ENCODE measurements at places on chromosomes 13 and 19.
A peak's percentile ranks its signal among the peaks of the same experiment; 100 is the strongest.

DNA sequence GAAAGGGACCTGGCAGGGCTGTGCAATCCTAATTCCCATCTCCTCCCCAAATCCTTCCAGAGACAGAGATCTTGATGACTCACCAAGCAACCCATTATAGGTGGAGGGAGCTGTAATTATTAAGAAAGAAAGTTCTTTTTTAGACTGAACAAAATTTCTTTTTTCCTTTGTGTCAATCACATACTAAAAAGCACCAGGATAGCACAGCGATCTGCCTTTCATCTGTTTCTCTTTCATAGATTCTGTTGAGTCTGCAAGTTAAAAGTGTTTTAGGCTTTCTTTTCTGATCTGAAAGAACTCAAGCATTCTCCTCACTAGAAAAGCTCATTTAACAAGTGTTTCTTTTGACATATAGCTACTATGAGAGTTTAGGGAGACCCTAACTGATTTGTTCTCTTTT is 222.8 kb downstream of the DCT start:
- DNase-seq: no peak

DNA sequence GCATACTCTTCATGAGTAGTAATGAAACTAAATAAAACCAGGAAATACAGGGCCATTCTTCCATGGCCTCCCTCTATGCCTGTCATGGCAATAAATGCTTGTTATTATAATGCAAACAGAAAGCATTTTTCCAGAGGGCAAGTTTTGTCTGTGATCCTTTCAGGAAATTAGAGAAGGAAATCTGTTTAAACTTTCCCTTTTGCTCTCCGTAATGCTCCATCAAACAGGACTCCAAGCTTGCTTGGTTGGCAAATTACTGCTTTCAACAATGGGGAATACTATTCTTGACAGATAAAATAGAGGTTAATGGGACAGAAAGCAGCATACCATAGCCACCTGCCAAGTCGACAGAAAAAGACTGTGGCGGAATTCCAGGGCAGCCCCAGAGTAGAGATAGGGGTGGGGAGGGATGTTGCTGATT is 252.5 kb downstream of the LHFPL6 start:
- no peak for DNase-seq

DNA sequence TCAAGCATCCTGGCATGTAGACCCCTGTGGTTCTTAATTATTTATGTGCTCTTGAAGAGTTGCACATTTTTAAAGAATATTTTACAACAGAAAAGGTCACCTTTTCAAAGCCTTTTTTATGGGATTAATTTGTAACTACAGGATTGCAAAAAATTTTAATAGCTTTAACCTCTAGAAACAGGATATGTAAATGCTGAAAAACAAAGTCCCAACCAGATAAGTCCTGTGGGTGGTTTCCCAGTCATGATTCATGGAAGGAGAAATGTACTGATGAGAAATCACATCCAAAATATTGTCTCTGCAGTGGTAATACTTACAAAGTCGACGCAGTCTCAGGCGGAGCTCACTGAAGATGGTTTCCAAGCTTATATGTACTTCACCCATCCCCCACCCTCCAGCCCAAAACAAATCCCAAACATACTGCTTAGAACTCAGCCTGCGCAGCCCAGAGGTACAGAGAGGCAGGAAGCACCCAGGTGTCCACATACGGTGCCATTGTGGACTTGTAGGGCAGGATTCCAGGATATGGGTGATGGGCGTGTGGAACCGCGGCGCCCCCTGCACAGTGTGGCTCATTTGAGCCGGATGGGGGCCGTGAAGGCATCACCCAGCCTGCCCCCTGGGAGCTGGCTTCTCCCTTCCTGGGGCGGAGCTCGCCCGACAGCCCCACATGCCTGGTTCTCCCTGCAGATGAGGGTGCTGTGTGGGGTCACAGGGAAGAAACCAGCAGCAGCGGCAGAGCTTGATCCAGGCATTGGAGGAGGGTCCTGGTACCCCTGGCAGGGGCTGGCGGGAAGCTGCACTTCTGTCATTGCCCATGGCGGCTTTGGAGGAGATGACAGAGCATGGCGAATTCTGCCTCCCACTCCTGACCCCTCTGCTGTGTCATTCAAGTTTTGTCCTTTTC is 101.2 kb downstream of the ATP11A start:
- peak; percentile 61 for DNase-seq

GRCh38 chr19:29525901-29526729 is at the start of gene VSTM2B:
Gene VSTM2B (plus strand): TSS chr19:29525994. CDS start chr19:29526584, 590 bp downstream.
- DNase-seq: no peak

- DNase-seq: no peak
These were observed 61.3 kb upstream of the MEDAG start for GRCh38 chr13:30844548-30845296.

DNA sequence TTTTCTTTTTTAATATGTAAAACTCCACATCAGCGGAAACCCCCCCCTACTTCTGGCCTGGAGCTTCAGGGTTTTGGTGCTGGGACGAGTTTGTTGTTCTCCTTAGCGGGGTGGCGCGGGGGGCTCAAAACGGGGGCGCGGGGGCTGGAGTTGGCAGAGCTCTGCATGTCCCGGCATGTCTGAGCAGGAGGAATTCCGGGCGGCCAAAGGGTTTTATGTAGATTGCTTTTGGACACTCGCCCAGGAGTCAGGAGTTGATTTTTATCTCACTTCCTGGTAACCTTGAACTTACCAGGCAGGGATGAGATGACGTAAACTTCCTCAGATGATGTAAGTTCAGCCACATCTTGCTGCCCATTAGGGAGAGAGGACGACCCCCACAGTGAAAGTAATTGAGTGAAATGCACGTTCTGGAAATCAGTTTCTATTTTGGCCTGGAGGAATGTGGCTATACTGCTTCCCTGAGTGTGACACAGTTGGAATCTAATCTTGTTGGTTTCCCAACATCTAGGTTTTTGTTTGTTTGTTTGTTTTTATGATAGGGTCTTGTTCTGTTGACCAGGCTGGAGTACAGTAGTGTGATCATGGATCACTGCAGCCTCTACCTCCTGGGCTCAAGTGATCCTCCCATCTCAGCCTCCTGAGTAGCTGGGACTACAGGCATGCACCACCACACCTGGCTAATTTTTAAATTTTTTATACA is 21.0 kb upstream of the GDF15 start:
- peak; percentile 100 for DNase-seq

- DNase-seq: no peak
These were observed 2545.3 kb downstream of the PCDH9 start for GRCh38 chr13:64684685-64685431.

DNA sequence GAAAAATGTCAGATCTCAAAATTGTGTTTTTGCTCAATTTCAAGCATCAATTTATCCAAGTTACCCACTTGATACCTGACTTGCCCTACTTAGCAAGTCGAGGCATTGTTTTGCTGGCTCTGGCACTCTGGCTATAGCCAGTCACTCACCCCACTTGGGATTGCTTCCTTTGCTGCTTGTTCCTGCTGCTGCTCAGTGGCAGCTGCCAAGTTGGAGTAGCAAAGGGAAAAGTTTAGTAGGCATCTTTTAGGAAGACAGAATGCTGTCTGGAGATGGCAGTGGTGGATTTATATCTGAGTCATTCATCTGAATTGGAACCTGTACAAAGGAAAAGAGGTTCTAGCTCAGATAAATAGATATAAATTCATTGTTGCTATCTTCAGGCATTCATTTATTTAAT is 41.2 kb downstream of the PCCA start:
- no peak for DNase-seq

Data from amniotic epithelial cell (primary cell).